ENCODE measurements at places on chromosomes 12 and 14. TPM values are rescaled to one million over a fixed set of nuclear protein-coding genes. Genes with fewer than 3 reads are reported as not detected.

Gene TMEM229B
- polyA plus RNA-seq = 4.4 TPM

Gene MRPS35
- 64.9 TPM for polyA plus RNA-seq

Gene DAO
- polyA plus RNA-seq = 1.0 TPM

Gene MAP3K9
- 4.7 TPM for polyA plus RNA-seq

Gene POTEG
- polyA plus RNA-seq = 0.04 TPM

Gene ASIC1
- polyA plus RNA-seq = 1.6 TPM

Gene RFC5
- polyA plus RNA-seq = 12.0 TPM

Gene MYF5
- not detected for polyA plus RNA-seq

Gene AQP6
- polyA plus RNA-seq = not detected

Gene COX8C
- not detected for polyA plus RNA-seq

Gene ADSS1
- 3.5 TPM for polyA plus RNA-seq

Gene ENDOU
- not detected for polyA plus RNA-seq

Gene LRP1
- 14.1 TPM for polyA plus RNA-seq

Gene POC1B
- polyA plus RNA-seq = 12.5 TPM

Gene C1QL4
- polyA plus RNA-seq = not detected

Measured in sigmoid colon (tissue), 7 donors.